ENCODE measurements at places on chromosomes 7 and 10.
A peak's percentile ranks its signal among the peaks of the same experiment; 100 is the strongest.

- DNase-seq, result no peak
These were observed 53.8 kb downstream of the PARP12 start for GRCh38 chr7:140008755-140009610.

DNA sequence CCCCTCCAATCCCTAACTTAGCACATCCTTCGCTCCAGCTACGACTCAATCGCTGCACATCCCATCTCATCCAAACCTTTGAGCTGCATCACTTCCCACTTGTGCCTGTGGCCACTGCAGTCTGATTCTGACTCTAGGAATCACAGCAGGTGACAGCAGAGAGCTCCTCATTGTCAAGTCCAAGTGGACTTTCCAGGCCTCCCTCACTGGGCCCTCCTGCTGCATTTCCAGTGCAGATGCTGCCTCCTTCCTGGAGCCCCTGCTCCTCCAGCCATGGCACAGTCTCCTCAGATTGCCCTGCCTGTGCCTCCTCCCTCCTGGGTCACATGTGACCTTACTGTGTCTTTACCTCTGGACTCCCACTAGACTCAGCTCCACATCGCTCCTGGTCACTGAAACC is 157.3 kb downstream of the USP6NL start:
- no peak for DNase-seq

GRCh38 chr10:83666762-83667161 is 472.5 kb upstream of the GHITM start:
- no peak for DNase-seq

GRCh38 chr10:88962336-88962735 is 9.8 kb upstream of the ACTA2 start:
- no peak for DNase-seq

GRCh38 chr7:128791121-128791971 is at the start of gene CCDC136:
Gene CCDC136 (plus strand): TSS chr7:128791968. CDS start chr7:128792412, 444 bp downstream.
- peak; percentile 87 for DNase-seq

- DNase-seq, result no peak
These were observed 116.0 kb upstream of the IMMP2L start for GRCh38 chr7:111678281-111678680.

All from RPMI8226 (cell line).